ENCODE measurements at places on chromosomes 5 and 9.

- DNase-seq: no peak
Measured at GRCh38 chr5:116502616-116503015, 72.0 kb downstream of the SEMA6A start.

DNA sequence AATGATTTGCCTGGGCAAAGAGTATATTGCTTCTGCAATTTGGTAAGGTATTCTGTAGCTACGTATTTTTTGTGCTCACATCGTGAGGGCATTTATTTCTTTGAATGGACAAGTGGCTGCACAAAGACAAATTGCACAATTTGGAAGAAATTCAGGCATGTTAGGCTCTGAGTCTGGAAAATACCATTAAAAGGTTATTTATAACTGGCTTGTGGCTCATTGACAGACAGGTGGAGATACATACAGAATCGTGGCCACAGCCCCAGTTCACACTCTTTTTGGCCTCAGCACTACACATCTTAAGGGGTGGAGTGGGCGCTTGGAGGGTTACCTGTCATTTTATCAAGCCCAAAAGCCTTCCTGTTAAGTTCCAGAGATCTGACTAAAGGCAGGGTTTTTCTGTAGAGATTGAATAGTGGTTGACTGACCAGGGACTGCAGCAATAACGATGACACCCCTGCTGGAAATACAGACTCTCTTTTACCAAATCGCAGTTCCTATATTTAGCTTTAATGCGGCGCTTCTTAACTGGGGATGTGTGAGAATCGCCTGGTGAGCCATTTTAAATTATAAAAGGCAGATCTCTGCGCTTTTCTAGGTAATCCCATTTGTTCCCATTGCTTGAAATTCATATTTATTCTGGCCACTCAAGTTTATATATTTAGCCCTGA, 14.7 kb downstream of the MAN2A1 start:
- DNase-seq: no peak

DNA sequence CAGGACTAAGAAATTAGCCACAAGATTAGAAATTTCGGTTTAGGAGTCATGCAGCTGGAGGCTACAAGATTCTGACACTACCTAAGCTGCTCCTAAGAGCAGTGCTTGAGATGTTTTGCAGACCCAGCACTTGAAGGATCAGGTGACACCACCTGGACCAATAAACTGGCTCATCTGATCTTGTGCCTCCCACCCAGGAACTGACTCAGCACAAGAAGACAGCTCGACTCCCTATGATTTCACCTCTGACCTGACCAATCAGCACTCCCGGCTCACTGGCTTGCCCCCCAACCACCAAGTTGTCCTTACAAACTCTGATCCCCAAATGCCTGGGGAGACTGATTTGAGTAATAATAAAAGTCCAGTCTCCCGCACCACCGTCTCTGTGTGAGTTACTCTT, 170.4 kb downstream of the TTC39B start:
- no peak for DNase-seq

- peak; percentile 34 for DNase-seq
Measured at GRCh38 chr9:86945728-86946200, 1.5 kb downstream of the GAS1 start.

- DNase-seq: no peak
Measured at GRCh38 chr9:135787776-135788575, 86.0 kb downstream of the KCNT1 start.

- no peak for DNase-seq
Measured at GRCh38 chr9:80649496-80649895, 1039.9 kb downstream of the TLE1 start.

DNA sequence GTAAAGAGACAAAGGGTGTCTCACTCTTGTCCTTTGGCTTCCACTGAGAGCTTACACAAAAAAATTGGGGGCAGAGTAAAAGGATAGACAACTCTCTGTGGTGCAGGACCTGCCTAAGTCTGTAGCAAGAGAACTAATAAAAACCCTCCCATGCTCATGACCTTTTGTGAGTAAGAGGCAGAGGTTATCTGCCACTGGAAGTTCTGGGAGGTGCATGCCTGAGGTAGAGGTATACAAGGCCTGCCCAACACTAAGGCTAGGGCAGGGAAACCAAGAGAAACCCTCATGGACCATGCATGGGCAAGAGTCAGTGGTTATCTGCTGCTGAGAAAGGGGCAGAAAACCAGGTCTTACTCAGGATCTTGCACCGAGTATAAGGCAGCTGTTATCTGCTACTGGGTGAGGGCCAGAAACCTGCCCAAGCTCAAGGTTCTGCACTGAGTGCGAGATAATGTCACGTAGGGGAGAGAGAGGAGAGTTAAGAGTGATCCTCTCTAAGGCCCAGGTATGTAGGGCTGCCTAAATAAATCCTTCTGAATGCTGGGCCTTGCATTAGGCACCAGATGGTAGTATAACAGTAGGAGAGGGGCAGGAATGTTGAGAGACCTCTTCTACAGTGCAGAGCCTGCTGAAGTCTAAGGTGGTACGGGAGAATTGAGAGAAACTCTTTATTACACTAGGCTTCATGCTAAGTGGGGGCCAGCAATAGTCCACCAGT, 143.4 kb downstream of the MACROH2A1 start:
- DNase-seq: no peak

DNA sequence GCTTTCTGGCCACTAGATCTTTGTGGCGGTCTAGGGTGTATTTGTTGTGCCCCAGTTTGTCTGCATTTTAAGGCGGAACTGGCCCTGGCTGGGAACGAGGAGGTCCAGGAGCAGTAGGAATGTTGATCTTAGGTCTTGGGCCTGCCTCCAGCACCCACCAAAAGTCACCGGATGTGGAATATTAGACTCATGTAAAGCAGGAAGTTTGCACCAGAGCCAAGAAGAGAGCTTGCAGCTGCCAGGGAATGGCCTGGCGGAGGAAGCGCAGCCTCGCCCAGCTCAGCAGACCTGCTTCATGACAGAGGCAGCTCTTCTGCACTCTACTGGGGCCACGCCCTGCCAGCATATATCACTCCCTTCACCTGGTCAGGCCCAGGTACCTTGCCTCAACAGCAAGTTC, 3.3 kb downstream of the GPX3 start:
- no peak for DNase-seq

DNA sequence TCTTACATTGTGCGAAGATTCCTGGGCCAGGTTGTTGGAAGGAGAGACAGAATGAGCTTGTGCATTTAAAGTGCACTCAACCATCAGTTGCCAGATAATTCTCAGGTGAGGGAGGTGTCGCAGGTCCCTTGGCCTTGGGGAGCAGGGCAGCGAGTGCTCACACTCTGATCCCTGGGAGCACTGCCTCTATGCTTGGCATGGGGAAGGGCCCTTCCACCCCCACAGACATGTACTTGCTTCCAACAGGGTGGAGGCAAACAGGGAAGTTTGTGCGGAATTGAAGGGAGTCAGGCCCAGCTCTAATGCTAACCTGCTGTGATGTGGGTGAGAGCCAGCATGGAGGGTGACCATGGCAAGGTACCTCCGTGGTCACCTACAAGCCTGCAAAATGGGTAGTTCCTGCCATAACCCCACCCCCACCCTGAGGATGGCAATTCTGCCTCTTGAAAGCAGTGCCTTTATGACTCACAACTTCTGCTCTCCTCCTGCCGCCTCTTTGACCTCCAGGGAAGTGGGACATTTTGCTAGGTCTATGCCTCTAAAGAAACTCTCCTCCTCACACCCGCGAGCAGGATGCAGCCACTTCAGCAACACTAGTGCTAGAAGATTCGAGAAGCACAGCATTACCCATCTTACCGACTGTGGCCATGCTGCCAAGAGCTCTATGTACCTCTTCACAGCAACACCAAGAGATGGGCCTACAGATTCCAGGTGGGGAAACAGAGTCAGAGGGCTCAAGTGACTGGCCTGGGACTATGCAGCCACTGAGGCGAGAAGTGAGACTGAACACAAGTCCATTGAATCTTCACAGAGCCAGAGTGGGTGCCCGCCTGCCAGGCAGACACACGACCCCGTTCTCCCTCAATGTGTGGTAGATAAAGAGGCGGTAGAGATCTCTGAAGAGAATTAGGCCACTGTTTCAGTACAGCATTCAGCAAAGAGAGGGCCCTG, 22.1 kb upstream of the SLC25A51 start:
- DNase-seq: no peak

DNA sequence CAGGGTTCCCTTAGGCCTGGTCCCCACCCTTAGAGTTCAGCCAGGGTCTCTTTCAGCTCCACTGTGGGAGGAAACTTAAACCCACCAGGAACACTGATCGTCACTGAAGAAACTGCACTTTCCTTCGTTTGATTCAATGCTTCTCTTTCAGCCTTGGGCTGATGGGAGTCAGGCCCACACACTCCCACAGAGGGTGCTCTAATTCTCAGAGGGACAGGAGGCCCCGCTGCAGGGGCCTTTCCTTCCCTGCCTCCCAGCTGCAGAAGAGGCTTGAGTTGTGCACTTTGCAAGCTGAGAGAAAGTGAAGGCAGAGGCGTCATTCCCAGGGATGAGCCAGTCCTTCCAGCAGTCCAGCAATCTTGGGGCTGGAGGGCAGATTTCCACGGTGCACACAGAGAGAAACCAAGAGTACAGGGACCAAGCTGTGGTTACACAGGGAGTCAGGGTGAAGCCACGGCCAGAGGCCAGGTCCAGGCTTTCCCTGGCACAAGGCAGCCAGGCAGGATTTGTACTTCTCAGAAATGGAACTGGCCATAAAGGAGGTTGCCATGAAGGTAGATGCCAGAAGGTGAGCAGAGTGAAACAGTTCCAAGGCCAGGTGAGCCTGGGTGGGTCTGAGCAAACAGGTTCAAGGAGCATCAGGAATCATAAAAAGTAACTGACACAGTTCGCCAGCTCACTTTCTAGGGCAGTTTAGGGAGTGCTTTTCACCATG, 10.4 kb upstream of the GLIPR2 start:
- DNase-seq: no peak

DNA sequence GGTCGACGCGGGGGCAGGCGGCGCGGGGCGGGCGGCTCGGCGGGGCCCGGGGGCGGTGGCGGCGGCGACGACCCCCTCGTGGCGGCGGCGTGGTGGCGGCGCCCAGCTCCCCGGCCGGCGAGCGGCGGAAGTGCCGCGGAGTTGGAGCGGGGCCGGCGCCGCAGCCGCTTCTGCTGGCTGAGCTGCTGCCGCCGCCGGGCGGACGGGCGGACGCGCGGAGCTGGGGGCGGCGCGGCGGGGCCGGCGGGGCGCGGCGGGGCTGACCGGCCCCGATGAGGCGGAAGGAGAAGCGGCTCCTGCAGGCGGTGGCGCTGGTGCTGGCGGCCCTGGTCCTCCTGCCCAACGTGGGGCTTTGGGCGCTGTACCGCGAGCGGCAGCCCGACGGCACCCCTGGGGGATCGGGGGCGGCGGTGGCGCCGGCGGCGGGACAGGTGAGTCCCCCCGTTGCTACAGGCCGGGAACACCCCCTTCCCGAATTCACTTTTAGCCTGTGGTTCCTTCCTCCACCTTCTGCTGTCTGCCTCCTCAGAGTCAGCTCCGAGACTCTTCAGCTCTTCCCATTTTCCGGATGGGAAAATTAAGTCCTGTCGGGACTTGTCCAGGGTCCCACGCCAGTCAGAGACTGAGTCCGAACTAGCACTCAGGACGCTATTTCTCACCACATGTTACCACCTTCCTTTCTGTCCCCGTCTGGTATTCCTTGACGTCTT, at the start of gene GALNT10:
Gene GALNT10 (plus strand): TSS at position 139 of the 710 bp plus-strand sequence. CDS start 134 bp downstream, at position 273.
- peak; percentile 74 for DNase-seq

- DNase-seq: no peak
Measured at GRCh38 chr5:184471-184870, 6.8 kb upstream of the LRRC14B start.

- no peak for DNase-seq
Measured at GRCh38 chr5:143434261-143435209, 31.0 kb upstream of the NR3C1 start.

DNA sequence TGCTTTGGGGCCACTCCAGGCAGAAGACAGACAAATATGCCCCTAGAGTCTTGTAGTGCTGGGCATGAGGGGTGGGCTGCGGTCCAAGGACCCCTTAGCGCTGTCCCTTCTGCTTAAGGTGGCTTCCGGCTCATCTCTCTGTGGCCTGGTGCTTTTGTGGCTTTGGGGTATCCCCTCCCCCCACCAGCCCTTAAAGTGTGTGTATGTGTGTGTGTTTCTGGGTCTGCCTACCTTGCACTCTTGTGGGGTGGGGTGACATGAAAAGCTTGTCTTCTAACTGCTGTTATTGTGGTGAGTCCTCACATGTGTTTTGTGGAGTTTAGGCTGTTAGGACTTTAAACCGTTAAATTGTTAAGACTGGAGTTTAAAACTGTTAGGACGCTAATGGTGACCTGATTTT, 23.6 kb downstream of the MARCHF6 start:
- DNase-seq: no peak

DNA sequence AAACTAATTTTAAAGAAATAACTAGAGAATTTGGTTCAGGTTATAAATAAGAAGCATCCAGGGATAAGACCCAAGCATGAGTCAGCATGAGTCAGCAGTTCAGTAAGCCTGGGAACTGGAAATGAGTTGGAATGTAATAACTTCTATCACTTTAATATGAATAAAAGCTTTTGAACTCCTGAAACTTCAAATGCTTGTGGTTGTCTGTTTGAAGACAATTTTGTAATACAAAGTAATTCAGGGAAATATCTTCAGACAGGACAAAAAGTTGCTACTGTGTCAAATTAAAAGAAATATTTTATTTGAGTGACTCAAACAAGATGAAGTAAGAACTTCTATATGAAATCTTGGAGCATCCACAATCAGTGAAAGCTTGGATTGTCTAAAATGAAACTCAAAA, 331.2 kb upstream of the DAB2 start:
- DNase-seq: no peak

DNA sequence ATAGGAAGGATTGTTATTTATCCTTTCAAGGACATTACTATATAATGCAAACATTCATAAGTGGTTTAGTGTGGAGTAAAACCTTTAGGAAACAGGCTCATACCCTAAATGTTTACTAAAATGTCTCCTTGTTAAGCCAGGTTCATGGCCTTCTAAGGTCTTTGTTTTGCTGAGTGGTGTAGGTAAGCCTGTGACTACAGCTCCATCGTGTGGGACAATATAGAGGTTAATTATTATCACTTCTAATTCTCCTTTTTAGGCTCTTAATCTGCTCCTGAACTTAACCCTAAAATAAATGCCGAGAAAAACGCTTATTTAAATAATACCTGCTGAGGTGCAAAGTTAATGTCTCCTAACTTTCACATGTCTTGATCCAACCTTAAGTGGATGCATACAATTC, 43.8 kb downstream of the SPINK5 start:
- DNase-seq: no peak

- no peak for DNase-seq
Measured at GRCh38 chr9:115986508-115986907, 167.1 kb upstream of the PAPPA start.

DNA sequence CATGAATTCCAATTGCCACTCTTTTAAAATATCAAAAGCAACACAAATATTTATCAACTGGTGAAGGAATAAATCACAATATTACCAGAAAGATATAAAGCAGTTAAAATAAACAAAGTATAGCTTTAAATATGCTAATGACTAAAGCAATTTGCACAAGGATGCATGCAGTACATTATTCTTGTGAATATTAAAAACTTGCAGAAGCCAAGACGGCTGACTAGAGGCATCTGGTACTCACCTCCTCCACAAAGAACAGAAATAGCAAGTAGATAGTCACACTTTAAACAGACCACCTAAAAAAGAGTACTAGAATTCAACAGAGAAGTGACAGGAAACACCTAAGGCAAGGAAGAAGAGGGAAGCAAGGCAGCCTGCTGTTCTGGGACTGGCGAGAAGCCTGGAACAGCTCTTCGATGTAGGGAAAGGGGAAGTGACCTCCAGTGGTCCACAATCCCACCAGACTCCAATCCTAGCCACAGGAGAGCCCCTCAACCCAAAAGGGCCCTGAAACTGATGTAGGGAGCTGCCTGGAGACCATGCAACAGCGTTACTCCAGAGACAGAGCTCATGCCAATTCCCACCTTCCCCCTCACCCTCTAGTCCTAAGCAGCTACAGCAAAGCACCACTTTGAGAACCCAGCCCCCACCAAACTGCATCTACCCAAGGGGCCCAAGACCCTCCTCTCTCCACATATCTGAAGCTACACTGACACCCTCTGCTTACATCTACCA, 86.3 kb downstream of the LPAR1 start:
- DNase-seq: no peak
